Suprapubic skin (tissue), 4 donors: ENCODE measurements at places on chromosomes 12 and 14.

DNA sequence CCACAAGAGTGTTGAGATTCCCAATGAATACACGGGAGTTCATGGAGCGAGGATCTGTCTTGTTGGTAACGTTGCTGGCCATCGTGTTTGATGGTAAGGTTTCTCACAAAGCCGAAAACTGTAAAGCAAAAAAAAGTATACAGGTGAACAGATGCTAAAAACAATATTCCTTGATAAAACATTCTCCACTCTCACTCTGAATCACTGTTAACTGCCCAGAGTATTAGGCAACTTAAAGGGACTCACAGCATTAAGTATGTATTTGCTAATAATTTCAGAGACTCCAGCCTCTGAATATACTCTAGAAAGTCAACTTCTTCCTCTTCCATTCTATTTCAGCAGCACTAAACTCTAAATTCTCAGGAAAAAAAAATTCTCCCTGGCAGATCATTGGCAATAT, 35.1 kb downstream of the HNRNPC start:
- DNase-seq, result no peak

GRCh38 chr12:111368291-111368787, 556 bp downstream of the PHETA1 start:
- DNase-seq, result no peak

GRCh38 chr12:15979096-15980092, 68.3 kb downstream of the DERA start:
- no peak for DNase-seq

GRCh38 chr14:33840797-33841196, 110.1 kb downstream of the EGLN3 start:
- DNase-seq, result no peak

DNA sequence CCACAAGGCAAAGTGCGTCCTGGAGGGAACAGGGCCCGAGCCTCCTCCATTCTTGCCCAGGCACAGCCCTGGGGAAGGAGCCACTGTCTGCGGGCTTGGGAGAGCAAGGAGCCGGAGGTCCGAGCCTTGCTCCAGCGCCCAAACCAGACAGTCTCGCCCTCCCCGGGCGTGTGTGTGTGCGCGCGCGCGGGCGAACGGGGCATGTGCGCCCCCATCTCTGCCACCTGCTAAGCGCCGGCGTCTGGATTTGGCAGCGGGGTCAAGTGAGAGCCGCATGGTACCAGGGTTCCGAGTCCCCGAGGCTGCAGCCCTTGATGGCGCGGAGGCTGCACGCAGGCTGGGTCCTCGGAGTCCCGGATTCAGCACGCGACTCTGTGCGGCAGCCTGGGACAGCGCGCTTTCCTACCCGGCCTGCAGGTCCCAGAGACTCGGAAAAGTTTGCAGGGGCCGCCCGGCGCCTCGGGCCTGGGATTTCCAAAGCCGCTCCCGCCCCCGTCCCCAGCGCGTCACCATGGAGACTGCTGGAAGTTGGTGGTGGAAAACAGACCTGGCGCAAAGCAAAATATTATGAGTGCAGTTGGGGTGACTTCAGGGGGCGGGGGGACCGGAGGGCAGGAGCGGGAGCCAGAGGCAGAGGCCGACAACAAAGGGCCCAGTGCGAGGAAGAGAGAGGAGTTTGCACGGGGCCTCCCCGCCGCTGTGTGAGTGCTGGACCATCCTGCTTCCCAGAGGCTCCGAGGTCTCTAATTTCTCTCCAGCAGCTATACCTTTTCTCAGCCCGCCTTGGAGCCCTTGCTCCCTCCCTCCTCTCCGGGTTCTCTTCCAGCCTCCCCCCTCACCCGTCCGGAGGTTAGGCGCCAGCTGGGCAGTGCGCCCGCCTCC, 4.2 kb downstream of the RFX4 start:
- DNase-seq, result no peak

DNA sequence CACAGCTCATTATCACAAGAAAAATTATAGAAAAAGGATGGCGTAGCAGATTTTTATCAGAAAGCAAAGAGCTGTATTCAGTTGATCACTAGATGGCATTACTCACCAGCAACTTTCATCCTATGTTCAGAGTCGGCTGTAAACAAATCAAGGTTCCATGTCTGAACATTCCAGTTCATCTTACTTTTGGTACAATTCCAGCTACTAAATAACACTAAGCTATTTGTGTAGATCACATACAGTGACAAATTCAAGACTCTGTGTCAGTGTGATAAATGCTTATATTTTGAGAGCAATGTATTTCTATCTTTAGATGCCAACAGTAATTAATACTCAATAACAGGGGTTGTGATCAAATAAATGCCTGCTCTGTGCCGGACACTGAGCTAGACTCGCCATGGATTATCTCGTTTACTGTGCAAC, 30.1 kb downstream of the NRDE2 start:
- DNase-seq, result no peak

GRCh38 chr12:109266106-109266879, 42.8 kb downstream of the FOXN4 start:
- no peak for DNase-seq

DNA sequence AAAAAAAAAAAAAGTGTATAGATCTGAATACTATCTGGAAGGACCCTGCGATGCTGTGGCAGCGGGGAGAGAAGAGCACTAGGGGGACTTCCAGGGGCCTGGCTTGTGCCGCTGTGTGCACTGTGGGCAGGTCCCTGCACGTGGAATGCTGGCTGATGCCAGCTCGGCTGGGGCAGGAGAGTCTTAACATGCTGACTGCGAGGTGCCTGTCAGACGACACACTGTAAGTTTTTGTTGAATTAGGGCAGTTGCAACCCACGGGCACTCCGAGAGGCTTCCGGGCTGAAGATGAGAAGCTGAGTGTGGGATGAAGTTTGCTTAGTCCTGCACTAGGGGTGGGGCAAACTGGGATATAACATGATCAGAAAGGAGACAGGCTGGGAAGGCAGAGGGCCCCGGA, 10.7 kb downstream of the GLT1D1 start:
- no peak for DNase-seq

GRCh38 chr12:56781726-56782125, 18.6 kb downstream of the HSD17B6 start:
- no peak for DNase-seq

GRCh38 chr14:103600503-103600902, 28.5 kb upstream of the KLC1 start:
- DNase-seq, result no peak

DNA sequence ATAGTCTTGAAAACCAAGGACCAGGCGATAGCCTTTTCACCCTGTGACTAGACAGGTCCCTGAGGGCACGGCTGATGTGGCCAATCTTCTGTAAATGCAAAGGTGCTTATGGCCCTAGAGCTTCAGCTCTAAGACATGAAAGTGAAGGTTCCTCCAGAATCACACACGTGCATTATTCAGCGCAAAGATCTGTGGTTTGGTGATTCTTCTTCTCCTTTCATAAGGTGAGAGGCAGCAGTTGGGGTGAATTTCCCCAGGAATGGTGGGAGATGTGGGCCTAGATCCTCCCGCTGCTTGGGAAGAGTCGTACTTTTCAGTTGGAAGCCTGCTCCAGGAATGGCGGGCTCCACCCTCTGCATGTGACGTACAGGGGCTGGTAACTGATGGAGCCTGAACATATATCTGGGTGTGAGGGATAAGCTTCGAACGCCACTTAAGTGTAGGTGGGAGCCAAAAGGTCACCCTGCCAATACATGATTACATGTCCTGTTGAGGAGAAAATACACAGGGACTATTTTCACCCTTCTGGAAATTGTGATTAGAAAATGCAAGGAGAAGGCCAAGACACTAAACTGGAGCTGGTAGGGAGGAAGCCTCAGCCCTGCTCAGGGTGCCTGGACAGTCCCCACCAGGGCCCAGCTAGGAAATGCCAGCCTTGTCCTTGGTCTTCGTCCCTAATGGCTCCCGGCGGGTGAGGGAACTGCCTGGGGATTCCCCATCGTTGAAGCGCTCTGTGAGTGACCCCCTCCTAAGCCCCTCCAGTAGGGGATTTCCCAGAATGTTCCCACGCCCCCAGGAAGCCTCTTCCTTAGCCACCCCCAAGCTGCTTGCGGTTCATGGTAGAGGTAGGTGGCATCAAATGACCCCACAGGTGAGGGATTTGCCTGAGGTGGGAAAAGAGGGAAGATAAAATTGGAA, 17.6 kb downstream of the BATF start:
- DNase-seq, result no peak

GRCh38 chr12:53975479-53976152, 862 bp upstream of the HOTAIR start:
- no peak for DNase-seq

DNA sequence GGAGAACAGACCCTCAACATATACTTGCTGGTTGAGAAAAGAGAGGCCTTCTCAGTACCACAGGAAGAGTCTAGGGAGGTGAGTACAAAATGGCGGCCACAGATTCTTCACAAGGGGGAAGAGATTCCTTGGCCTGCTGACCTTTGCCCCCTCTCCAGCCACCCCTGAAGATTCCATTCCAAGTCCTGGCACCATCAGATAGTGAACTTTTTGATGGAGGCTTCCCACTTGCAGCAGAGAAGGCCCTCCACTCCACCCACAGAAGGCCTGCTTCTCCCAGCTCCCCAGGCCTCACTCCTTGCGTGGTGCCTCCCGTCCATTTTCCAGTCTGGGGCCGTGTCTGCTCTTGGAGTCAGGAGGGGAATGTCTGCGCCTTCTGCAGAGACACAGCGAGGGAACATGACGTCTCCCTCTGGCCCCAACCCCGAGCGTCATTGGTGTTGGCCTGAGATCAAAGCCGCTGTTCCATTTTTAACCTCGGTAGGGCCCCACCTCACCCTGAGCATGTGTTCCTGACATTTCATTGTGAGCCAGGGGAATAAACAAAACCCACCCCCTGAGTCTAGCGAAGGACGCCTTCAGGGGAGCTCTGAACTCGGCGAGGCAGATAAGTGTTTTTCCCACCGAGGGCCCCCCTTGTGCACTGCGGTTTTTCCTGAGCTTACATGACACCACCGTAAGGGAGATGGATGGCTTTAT, 268.7 kb upstream of the TBX3 start:
- DNase-seq, result no peak

DNA sequence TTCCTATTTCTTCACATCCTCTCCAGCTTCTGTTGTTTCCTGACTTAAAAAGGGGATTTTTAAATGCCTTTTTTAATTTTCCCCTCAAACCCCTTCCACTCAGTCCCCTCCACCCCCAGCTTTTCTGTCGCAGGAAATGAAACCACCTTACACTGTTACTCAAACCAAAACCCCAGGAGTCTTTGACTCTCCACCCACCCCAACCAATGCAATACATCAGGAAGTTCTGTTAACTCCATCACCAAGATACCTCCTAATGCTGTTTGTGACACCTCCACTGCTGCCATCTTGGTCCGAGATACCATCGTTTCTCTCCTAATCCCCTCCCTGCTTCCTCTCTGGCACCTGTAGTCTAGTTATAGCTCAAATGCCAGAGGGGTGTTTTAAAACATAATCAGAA, 25.4 kb upstream of the CPM start:
- DNase-seq, result no peak

DNA sequence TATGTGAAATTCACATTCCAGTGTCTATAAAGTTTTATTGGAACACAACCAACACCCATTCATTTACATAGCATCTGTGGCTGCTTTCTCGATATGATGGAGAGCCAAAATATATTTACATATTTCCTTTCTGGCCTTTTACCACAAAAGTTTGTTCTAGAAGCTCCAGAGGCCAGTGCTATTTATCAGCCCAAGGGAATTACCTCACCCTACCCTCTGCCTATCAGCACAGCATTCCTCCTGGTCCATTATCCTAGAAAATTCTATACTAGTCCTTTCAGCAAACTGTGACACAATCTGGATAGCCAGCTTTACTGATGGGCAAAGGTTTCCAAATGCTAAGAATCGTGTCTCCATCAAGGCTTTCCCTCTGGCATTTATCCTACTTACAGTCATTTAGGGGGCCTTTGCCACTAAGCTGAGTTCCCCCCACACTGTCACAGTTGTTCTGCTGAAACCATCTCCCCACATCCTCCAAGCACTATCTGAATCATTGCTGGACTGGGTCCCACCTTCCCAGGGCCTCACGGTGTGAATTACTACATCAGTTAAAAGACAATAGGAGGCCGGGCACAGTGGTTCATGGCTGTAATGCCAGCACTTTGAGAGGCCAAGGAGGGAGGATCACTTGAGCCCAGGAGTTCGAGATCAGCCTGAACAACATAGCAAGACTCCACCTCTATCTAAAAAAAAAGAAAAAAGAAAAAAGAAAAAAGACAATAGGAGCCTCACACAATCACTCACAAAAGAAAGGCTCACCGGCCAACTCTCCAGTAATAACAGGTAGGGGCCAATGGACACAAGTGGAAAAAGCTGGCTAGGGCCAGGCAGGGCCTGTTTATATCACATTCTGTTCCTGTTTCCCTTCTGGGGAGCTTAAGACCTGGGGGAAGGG, 12.1 kb downstream of the SYNE3 start:
- DNase-seq, result no peak

- DNase-seq, result no peak
Observed at GRCh38 chr14:102915292-102916110, 7.0 kb upstream of the AMN start.

- DNase-seq, result no peak
Observed at GRCh38 chr12:103928682-103929045, 1.5 kb upstream of the HSP90B1 start.

DNA sequence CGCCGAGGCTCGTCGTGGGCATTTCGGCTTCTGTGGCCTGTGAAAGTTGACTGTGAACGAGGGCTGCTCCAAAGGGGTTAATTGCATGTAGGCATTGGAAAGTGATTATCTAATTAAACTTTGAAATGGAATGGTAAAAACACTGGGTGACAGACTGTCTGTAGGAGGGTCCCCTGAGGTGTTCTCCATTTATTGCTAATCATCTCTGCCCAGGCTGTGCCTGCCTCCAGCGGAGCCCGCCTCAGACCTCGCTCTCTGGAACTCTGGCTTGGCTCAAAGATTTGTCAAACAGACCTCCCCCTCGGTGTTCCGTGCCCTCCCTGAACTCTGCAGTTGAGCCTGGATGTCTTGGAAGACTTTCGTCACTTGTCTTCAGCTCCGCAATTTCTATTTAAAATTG, 50.2 kb upstream of the VRK1 start:
- no peak for DNase-seq

- peak; percentile 81 for DNase-seq
Observed at GRCh38 chr14:96095581-96096476, 56.7 kb downstream of the C14orf132 start.

DNA sequence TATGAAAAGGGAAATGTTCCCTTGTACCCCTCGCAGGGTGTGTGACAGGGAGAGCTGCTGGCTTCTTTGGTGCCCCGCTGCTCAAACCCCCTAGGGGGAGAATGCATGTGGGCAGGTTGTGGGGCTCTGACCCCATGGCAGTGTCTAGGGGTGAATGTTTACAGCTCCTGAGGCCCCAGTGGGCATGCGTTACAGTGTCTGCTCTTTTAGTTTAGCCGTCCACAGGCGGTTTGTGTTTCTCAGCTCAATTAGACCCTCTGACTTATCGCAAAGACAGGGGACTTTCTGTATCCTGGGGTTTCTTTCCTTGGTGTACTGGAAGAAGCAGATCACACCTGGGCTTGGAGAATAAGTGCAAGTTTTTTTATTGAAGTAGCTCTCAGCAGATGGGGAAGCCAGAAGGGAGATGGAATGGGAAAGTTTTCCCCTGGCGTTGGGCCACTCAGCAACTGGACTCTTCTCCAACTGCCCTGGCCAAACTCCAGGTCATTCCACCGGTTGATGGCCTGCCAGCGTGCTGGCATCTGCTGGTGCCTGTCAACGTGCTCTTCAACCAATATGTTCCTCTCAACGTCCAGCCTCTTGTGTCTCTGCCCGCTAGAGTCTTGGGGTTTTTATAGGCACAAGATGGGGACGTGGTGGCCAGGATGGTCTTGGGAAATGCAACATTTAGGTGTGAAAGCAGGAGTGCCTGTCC, 720.9 kb downstream of the FSCB start:
- DNase-seq, result no peak

GRCh38 chr14:90805662-90806540, 10.3 kb downstream of the TTC7B start:
- no peak for DNase-seq
